Forelimb muscle (tissue), 1 donor: ENCODE measurements at places on chromosomes 6 and 20. TPM values are rescaled to one million over a fixed set of nuclear protein-coding genes. Genes with fewer than 3 reads are reported as not detected.

GRCh38 chr6:125020385-125020784, 58.1 kb downstream of the RNF217 start:
- no peak for DNase-seq

- no peak for DNase-seq
Observed at GRCh38 chr6:52571099-52571755, 5.6 kb downstream of the TRAM2 start.

DNA sequence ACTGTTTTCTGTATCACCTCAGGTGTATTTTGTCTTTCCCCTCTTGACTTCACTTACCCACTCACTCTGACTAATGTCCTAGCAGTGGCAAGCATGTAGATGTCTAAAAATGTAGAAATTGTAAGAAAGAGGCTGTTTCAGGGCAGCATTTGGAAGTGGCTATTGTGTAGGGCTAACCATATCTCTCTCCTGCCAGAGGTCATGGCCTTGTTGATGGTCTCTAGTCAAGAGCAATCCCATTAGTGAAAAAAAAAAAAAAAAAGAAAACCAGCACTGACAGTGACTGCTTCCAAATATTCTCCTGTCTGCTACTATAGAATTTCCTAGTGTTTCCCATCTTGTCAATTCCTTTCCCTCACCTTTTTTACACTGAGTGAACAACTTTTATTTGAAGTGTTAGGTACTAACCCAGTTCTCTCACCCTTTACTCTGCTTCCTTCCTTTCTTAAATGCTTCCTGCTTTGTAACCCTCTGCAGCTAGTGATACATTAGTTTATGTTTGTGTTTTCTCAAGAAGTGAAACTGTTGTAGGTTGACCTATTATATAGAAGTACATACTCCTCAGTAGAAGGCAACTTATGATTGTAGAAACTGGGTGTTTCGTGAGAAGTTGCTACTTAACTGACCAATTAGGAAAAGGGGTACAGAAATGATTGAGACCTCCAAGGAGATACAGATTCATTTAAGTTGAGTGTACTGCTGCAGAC, 174.1 kb upstream of the PTPRK start:
- DNase-seq: no peak

GRCh38 chr20:33983371-33983770, 10.3 kb upstream of the RALY start:
- no peak for DNase-seq

DNA sequence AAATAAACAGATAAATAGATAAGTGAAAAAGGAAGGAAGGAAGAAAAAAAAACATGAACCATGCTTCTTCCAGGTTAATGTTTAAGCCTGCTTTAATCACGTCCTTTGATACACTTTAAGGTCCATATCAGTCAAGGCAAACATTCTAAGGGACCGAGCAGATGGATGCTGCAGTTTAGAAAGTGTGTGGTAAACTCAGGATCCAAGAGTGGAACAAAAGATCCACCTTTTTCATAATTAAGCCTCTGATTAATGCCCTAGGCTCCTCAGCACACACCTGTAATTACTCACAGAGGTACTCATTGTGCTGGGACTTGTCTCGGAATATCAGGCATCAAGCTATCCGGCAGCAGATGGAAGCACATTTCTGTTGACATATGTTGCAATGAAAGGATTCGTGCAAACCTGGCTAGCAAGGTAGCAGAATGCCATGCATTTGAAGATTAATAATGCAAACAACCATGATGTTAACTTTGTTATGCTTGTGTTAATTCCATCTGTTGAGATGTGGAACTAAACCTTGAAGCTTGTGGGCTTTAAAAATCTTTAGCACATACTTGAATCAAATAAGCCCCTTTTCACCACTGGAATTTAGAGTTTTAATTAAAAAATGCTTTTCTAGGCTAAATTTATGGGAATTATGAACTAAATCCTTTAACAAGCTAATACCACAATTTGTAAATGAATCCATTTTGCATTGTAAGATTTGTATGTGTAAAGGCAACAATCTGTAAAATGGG, 163.7 kb downstream of the RALGAPA2 start:
- DNase-seq: no peak

DNA sequence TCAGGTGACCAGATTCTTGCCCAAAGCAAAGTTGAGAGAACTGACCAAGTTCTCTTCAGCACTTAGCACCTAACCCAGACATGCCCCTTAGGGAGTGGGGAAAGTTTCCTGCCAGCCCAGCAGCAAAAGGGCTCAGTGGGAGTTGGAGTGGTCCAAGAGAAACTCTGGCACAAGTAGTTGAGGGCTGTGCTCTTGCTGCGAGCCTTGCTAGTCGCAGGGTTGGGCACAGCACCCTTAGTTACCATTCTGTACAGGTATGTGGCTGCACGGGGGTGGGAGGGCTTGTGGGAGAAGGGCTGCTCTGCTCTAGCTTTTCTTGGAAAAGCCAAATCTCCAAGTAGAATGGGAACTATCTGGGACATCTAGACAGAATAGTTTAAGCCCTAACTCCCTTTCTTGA, 6.4 kb downstream of the POLR1C start:
- no peak for DNase-seq

The OR2B6 gene
- polyA plus RNA-seq: not detected

The RBM24 gene
- 348 TPM for polyA plus RNA-seq
